ENCODE measurements at places on chromosomes 1 and 21.
A peak's percentile ranks its signal among the peaks of the same experiment; 100 is the strongest.

- DNase-seq: no peak
These were observed 15.5 kb upstream of the ADAM30 start for GRCh38 chr1:119911775-119912174.

- no peak for DNase-seq
These were observed 9.0 kb downstream of the TNFRSF25 start for GRCh38 chr1:6456800-6457466.

GRCh38 chr1:159009704-159010361 lies at the start of gene IFI16:
Gene IFI16 (plus strand): TSS chr1:159009907. CDS start chr1:159014681, 4,774 bp downstream.
- DNase-seq: peak; percentile 50

GRCh38 chr1:45037456-45037855 lies 25.4 kb downstream of the UROD start:
- no peak for DNase-seq

GRCh38 chr1:221886743-221887414 lies 145.0 kb upstream of the DUSP10 start:
- no peak for DNase-seq

GRCh38 chr1:53663529-53664300 lies 75.2 kb downstream of the GLIS1 start:
- DNase-seq: no peak

GRCh38 chr21:33949516-33950430 lies 34.2 kb upstream of the ATP5PO start:
- DNase-seq: peak; percentile 26

DNA sequence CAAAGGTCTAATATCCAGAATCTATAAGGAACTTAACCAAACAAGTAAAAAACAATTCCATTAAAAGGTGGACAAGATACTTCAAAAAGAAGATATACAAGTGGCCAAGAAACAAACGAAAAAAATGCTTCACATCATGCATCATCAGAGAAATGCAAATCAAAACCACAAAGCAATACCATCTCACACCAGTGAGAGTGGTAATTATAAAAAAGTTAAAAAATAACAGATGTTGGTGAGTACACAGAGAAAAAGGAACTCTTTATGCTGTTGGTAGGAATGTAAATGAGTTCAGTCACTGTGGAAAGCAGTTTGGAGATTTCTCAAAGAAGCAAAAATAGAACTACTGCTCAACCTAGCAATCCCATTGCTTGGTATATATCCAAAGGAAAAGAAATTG lies 218.6 kb downstream of the SLC44A5 start:
- DNase-seq: no peak
